ENCODE measurements at places on chromosomes 5 and 9.

- DNase-seq = no peak
Observed at GRCh38 chr5:178530526-178530925, 59.7 kb downstream of the COL23A1 start.

GRCh38 chr5:9545992-9546851 is at the start of gene SEMA5A:
Gene SEMA5A, minus strand, starts transcription at chr5:9546075. Its CDS starts 166,129 bp downstream, at chr5:9379946.
- DNase-seq = peak; percentile 7

DNA sequence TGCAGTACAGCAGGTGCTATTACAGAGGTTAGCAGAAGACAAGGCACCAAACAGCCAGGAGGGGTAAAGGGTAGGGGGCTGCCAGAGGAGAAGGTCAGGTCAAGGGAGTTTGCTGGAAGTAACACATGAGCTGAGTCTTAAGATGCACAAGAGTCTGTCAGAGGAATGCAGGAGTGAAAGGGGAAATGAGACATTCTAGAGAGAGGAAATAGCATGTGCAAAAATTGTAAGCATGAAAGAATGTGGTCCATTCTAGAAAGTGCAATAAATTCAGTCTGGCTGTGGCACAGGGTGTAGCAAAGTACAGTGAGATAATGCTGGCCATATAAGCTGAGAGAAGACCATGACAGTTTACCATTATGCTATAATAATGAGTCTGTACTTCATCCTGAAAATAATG is 6.6 kb downstream of the GOLGA1 start:
- no peak for DNase-seq

DNA sequence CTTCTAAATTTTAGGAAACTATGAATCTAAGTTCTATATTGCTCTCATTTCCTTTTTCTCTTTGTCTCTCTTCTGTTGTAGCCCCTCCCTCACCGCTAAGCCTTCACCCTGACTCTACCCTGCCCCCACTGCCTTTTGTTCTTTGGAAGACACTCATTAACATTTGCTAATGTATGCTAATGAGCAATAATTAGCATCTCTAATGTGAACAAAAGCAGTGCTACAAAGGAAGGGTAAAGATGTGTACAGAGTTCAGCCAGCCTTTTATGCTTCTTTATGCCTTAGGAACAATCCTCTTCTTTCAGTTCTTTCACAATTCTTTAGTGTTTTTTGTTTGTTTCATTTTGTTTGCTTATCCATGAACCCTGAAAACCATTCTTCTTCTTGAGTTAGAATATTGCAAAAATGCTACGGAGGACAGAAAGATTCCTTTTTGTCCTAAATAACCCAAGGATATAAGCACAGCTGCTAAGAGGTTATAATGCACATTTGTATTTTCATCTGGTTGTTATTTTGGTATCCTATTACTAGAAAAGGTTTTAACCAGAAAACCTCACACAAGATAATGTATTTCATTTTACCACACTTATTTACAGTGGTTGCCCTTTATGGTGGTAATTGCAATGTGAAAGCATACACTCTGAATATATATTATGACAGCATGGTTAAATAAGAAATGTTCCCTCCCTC is 159.3 kb downstream of the TMC1 start:
- no peak for DNase-seq

DNA sequence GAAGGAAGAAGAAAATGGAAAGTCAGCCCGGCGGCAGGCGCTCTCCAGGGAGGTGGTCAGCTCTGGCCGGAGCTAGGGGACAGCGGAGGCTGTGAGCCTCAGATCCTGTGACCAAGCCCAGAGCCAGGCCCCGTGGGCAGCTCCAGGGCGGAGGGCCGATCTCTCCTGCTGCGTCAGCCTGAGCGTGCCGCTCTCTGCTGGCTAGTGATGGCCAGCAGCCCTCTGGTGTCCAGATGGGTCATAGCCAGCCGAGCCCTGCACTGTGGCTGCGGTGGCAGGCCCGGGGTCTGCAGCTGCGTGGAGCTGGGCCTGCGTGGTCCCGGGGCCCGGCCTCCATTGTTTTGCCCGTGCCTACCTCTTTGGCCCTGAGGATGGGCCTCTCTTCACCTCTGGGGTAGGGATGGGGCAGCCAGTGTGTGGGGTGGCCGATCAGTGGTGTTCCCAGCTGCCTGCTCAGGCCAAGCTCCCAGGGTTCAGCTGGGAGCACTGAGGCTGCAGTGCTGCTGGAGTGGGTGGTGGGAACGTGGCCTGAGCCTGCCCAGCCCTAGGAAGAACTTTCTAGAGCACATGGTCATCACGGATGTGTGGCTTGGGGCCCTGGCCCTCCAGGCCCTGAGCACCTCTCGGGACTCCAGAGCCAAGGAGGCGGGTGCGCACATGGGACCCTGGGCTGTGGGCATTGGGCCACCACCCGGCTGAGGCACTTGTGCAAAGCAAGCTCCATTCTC is 17.1 kb upstream of the NRARP start:
- DNase-seq = no peak

GRCh38 chr9:116008278-116008677 is 145.3 kb upstream of the PAPPA start:
- no peak for DNase-seq

DNA sequence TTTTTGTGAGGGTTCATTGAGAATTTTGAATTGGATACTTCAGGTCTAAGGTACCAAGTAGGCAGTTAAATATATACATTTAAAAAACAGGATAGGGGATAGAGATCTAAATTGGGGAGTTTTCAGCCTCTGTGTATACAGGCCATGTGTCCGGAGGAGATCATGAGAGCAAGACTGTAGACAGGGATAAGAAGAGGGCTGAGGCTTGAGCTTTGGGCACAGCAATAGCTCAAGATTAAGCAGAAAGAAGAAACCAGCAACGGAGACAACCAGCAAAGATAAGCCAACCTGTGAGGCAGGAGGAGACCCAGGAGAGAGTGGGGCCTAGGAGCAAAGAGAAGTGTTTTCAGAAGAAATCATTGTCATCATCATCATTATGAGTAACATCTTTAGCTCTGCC is 258.4 kb downstream of the GRIA1 start:
- DNase-seq = no peak

- no peak for DNase-seq
Observed at GRCh38 chr5:143290125-143290524, 113.4 kb downstream of the NR3C1 start.

DNA sequence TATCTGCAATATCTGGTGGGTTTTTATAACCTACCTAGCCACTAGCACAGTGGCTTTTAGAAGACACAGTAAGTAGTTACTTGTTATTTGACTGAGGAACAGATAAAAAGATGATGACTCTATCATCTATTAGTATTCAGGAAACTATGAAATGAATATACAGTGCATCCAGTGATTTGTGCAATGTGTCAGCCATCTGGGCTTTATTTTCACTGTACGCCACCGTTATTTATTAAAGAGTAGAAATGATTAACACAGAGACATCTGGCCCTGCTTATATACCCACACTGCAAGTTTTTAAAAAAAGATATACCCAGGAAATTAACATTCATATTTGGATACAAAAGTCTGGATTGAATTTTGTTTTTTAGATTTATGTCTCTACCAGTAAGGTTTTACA is 408.4 kb downstream of the PDE4D start:
- no peak for DNase-seq

GRCh38 chr5:90853750-90854149 is 295.2 kb downstream of the ADGRV1 start:
- DNase-seq = no peak

DNA sequence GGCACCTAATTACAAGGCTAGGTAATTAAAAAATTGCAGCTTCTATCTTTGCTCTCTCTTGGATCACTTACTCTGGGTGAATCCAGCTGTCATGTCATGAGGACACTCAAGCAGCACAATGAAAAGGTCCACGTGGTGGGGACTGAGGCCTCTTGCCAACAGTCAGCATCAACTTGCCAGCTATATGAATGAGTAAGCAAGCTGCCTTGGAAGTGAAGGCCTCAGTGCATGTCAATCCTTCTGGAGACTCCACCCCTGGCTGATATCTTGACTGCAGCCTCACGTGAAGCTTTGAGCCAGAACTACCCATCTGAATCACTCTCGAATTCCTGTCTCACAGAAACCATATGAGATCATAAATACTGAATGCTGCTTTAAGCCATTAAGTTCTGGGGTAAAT is 140.5 kb downstream of the SNX18 start:
- no peak for DNase-seq

- DNase-seq = no peak
Observed at GRCh38 chr9:87606841-87607521, 109.3 kb downstream of the DAPK1 start.

- DNase-seq = no peak
Observed at GRCh38 chr9:136237486-136238341, 7.9 kb downstream of the QSOX2 start.

GRCh38 chr5:155532621-155533311 is 519.2 kb downstream of the KIF4B start:
- no peak for DNase-seq

DNA sequence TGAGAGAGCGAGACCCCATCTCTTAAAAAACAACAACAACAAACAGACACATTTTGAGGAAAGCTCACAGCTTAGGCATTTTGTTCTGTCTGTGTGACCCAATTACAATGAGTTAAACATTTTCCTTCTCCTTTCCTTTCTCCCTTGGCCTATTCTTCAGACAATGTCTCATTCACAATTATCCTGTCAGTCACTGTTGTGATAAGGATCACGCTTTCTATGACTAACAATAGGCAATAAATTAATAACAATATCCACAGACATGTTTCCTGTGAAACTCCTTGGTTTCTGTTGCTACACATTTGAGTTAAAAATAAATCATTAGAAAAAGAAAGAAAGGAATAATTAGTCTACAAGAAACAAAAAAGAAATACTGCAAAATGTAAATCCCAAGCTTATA is 19.8 kb upstream of the CARTPT start:
- DNase-seq = no peak

DNA sequence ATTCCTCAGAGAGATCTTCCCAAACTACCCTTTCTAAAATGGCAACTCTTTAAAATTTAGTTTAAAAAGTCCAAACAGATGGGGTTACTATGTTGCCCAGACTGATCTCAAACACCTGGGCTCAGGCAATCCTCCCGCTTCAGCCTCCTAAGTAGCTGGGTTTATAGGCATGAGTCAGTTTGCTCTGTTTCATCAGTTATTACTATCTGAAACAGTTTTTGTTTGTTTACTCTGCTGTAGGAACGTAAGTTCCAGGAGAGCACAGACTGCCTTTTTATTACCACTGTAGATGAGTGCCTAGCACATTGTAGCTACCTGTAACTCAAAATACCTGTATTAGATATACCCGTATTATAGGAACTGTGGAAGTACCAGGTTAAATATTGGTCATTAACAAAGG is 89.4 kb downstream of the UHRF2 start:
- DNase-seq = no peak

Data from stimulated activated naive CD4-positive, alpha-beta T cell treated with Interleukin-2 at 50 U/mL for 16 hours (primary cell).